HT-29 (cell line): ENCODE measurements at places on chromosomes 2 and 18. TPM values are rescaled to one million over a fixed set of nuclear protein-coding genes. Genes with fewer than 3 reads are reported as not detected.

GRCh38 chr2:27307545-27308358 is 493 bp downstream of the UCN start:
- DNase-seq: no peak

PCARE gene
- total RNA-seq: not detected in 2 replicates

GRCh38 chr18:75754433-75754832 is 326.9 kb upstream of the SMIM21 start:
- DNase-seq: no peak

COL4A4 gene
- total RNA-seq: not detected in 2 replicates

DNA sequence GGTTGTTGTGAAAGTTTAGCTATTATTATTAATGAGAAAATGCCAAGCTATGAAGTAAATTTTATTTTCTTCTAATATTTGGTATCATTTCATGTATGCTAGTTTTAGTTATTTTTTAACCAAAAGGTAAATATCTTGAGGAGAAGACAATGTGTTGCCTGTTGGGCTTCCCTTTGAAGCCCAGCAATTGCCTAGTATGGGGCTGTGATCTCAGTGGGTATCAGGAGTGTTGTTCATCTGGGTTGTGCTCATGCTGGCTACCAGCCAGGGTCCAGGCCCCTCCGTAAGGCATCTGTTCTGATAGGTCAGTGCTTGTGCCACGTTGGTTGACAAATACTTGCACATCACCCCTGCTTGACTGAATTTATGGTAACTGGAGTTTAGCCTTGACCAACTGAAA is 38.0 kb upstream of the DARS1 start:
- peak; percentile 12 for DNase-seq

DNA sequence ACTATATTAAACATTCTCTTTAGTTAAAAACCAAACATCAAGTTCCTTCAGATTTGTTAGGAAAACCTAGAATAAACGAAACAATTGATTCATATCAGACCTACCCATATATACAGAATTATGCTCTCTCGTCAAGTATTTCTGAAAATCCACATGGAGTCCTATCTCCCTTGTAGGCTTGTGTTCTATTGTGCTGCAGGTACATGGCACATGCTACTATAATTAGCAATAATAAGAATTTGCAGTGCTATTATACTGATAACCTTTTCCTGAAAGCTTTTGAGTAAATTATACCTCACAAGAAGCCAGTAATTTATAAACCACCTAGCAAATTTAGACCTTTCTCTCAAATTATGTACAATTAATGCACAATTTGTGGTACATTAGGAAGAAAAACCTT is 158.6 kb upstream of the STK17B start:
- no peak for DNase-seq

GRCh38 chr2:64106481-64106880 is 37.7 kb downstream of the PELI1 start:
- DNase-seq: no peak

DNA sequence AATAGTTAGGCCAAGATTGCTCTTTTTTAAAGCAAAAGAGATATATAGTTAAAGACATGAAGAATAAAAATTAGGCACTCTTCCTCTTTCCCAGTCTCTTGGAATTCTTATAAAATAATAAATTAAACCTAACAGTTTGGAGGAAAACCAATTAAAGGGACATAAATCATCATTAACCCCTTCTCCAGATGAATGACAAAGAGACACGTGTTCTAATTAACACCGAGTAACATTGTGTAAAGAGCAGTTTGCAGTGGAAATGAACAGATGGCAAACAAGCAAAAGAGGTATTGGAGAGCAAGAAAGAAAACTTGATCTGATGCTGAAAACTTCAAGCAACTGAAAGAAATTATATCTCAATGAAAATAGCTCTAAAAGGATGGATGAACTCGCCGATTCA is 48.4 kb downstream of the BCL2 start:
- no peak for DNase-seq

GRCh38 chr2:203997481-203997880 is 60.9 kb downstream of the ICOS start:
- DNase-seq: no peak

MYO3B gene
- not detected in 2 replicates for total RNA-seq

DNA sequence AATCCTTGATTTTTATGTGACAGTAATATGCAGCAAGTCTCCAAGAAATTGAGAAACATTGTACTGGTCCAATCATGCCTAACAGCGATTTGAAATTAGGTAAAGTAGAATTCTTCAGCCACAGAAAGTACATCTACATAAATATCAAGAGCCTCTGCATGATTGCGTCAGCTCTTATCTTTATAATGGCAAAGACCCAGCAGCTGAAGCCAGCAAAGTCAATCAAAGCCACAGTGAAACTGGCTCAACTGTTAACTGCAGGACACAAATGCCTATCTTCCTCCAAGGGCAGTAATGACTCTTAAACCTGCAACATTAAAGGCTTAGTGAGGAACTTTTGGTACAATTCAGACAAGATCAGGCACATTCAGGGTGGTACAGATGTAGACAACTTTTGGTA is 102.5 kb downstream of the BARD1 start:
- DNase-seq: no peak

GRCh38 chr18:8257851-8258434 is 351.3 kb upstream of the RAB12 start:
- DNase-seq: no peak
